SJSA1 (cell line): ENCODE measurements at places on chromosomes 7 and 10. TPM values are rescaled to one million over a fixed set of nuclear protein-coding genes. Genes with fewer than 3 reads are reported as not detected.

The ABCB4 gene
- total RNA-seq = 15.0 and 16.1 TPM in 2 replicates

The ANXA8L1 gene
- 0.16 TPM in 1 of 2 replicates, not detected in the other for total RNA-seq

The OR9A2 gene
- not detected in 2 replicates for total RNA-seq

The WIPF3 gene
- not detected in 2 replicates for total RNA-seq

The CNPY1 gene
- not detected in 2 replicates for total RNA-seq

The IQUB gene
- 0.08 TPM in 1 of 2 replicates, not detected in the other for total RNA-seq

The SPDYE6 gene
- total RNA-seq = not detected in 2 replicates

The KIF11 gene
- total RNA-seq = 79.7 and 93.0 TPM in 2 replicates

The AZGP1 gene
- not detected in 2 replicates for total RNA-seq

The GSDME gene
- total RNA-seq = 7.9 and 12.9 TPM in 2 replicates
